Hematopoietic multipotent progenitor cell (in vitro differentiated cells): ENCODE measurements at places on chromosomes 1 and 21. TPM values are rescaled to one million over a fixed set of nuclear protein-coding genes. Genes with fewer than 3 reads are reported as not detected.

DNA sequence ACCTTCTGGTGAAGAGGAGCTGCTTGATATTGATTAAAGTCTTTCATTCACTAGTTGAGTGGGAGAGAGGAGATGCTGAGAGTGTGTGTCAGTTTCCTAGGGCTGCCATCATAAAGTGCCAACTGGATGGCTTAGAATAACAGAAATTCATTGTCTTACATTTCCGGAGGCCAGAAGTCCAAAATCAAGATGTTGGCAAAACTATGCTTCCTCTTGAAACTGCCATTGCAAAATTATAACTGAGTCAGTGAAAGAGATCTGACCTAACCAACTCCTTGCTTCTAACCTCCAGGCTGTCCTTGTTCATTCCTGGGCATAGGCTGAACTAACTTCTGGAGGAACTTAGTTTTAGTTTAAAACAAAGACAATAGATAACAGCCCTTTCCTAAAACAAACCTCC, 47.1 kb downstream of the PTGS2 start:
- no peak for DNase-seq

DNA sequence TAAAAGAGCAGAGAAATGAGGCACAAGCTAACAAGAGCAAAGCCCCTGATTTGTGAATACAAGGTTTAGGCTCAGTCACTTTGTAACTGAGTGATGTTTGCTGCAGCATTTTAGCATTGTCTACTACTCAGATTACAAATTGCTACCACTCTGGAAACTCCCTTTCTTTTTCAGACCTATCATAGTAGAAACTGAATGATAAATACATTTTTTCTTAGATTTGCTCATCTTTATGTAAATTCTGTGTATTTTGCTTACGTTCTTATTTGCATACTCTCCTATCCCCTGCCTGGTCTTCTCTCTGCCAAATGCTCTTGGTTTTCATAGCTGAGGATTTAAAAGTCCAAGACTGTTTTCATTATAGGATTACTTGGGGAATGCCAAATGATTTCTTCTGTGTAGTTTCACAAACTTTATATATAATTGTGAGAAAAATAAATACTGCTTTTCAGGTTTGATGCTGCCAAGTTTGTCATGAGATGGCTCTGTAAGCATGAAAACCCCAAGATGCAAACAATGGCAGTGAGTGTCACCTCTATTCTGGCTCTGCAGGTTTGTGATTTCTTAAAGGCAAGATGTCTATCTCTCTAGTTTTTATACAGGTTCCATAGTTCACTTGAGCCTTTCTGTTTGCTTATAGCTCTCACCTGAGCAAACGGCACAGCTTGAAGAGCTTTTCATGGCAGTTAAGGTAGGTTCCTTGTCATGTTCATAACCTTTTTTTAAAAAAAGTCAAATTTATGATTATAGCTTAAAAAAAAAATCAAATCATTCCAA, 24.7 kb downstream of the ZYG11A start:
- no peak for DNase-seq

DNA sequence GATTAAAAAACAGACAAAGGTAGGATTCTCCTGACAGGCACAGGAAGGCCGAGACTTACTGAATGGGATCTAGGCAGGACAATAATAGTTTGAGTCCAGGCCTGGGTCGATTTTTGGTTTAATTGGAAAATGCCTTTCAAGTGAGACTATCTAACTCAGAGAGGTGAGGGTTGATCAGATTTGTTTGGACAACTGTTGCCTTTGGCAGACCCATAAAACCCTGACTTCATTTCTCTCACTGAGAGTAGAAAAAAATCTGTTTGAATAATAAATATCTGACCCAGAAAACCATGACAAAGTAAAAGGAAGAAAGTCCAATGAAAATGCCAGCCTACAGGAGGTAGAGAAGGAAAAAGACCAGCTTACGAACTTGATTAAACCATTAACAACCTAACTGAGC, 12.3 kb upstream of the SLC30A10 start:
- DNase-seq = no peak

- no peak for DNase-seq
Measured at GRCh38 chr1:27598902-27599528, 4.9 kb downstream of the AHDC1 start.

- no peak for DNase-seq
Measured at GRCh38 chr1:192436441-192437078, 119.8 kb downstream of the RGS21 start.

DNA sequence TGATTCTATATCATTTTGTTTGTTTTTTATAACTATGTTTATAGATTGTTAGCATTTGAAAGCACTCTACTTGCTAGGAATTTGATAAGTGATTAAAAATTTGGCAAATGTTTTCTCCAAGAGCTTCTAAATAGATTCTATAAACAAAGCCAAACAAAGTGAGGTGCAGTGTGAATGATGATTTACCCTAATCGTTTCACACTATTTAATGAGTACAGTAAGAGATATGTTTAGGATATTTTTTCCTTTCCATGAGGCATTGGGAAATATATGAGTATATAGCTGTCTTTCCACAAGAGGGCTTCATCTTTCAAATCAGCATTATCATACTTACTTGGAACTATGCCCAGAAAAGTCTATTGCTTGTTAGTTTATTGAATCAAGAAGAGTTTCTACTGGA, 277.0 kb upstream of the BRINP3 start:
- DNase-seq = no peak

ZNF678 gene
- 14.8 TPM for total RNA-seq

PGLYRP4 gene
- 0.27 TPM for total RNA-seq

VWA1 gene
- 4.8 TPM for total RNA-seq
